ENCODE measurements at places on chromosomes 7 and 10.

- DNase-seq = peak; percentile 42
Observed at GRCh38 chr10:116947841-116948529, 57.0 kb downstream of the SHTN1 start.

DNA sequence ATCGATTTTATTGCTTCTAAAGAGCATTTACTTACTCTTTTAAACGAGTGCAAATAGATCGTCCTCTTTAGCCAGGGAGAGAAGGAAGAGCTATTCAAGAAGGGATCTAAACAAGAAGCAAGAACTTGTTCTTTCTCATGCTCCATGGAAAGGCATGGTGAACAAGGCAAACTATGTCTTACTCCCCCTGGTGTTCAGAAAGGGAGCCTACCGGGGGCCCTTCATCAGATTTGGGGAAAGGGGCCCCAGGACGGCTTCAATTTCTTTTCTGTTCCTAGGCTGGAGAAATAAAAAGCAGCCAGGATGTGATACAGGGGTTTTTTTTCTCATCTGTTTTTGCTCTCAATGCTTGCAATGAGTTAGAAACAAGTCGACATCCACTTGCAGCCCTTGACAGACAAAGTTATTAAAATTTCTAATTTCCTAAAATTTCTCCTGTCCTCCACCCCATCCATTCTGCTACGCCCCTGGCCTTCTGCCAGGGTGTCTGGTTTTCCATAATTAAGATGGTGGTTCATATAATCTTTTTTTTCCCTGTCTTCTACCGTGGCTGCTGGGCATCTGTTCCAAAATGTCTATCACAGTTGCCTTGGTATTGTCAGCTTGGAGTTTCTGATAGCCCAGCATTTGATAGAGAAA lies 214.4 kb downstream of the CREB5 start:
- DNase-seq = peak; percentile 67

DNA sequence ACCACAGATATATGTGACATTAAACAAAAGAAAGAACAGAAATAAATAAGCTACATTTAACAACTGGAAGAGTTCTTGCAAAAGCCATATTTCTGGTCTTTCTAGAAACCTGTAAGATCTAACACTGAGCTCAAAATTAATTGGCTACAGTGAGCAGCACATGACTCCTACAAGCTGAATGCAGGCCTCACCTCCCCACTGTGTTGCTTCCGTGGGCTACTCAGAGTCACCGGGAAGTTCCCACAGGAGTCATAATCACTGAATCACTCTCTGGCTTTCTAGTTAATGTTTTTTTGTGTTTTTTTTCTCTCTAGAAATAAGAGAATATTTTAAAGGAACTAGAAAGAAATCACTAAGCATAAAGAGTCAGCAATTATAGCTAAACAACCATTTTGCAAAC lies 10.2 kb upstream of the MRPS24 start:
- DNase-seq = no peak

GRCh38 chr10:110753462-110753861 lies 109.3 kb downstream of the RBM20 start:
- no peak for DNase-seq

- no peak for DNase-seq
Observed at GRCh38 chr10:14782691-14783363, 8.1 kb upstream of the FAM107B start.

DNA sequence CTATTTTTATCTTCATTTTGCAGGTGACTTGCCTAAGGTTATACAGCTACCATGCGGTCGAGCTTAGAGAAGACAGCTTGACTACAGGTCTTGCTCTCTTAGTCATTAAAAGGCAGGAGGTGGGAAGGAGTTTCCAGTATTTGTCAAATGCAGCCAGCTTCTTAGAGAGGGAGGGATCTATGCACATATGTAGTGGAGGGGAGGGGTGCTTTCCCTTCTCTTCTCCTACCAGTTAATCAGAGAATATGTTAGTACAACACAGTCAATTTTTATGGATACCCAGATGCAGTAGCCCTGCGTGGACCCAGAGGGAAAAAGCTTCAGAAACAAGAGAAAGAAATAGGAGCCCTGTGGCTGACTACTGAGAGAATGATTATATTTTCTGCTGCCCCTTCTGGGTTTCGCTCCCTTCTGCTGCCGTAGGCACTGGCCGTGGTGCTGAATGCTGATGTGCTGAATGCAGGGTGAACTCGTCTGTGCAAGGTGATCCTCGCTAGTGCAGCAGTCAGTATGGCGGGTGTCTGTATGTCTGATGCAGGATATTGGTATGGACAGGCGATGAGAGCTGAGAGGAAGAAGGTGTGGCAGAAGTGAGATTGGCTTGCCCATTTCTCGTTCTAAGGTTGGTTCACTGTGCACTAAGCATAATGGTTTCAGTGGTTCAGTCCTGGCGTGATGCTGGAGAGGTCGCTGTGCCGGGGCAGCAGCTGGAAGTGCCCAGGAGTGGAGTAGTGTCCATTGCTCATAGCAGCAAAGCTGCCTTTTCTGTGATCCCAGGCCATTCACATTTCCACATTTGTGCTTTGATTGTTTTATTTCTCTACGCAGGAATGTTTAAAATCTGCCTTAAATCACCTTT lies 189.2 kb upstream of the PODXL start:
- DNase-seq = peak; percentile 75

DNA sequence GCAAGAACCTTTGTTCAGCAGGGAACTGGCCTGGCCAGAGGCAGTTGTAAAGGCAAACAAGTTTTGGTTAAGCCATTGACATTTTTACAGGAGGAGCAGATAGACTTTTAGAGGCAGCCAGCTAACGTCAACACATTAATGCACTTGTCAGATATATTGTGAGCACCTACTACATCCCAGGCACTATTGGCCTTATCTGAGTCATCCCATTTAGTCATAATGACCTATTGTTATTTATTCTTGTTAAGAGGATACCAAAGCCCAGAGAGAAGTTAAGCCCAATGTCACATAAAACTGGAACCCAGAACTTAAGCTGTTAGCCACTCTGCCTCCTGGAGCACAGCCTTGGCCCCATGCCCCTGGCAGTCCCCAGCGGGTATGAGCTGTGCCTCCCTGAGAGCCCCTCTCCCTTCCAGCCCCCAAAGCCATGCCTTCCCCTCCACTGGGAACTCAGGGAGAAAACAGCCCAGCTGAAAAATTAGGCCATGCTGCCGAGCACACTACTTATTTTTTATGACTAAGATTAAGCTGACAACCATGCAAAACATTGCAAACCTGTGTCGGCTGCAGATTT lies 32.7 kb upstream of the TRIM8 start:
- DNase-seq = no peak

GRCh38 chr7:23093546-23093945 lies 12.0 kb upstream of the KLHL7 start:
- DNase-seq = no peak

DNA sequence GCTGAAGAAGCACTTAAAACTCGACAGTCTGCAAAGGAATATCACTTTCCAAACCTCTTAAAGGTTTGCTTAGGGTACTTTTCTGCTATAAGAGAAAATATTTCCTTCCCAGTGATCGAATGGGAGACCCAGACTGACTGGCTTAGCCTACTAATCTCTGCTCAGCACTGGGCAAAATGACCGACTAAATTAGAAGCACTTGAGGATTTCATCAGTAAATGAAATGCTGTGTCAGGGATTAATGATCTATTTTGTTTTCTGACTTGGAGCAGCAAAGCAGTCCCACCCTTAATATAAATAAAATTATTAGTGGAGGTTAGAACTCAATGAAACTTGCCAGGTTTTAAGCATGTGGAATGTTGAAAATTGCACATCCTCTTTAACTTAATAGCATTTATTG lies 411.6 kb downstream of the NEBL start:
- DNase-seq = no peak

DNA sequence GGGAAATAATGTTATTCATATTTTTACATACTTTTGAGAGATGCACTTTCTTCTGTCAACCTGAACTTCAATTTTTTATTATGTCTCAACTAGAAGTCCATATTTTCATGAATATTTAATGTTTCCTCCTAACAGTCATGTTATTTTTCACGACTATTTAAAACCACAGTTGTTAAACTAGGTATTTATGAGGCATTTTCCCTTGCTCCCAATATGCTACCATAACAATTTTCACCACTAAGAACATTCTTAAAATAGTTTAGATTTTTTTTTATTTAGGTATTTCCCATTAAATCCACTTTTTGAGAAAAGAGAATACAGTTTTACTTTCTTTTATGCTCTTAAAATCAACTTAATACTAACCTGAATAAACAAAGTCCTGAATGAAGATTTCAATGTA lies 89.4 kb downstream of the JAZF1 start:
- no peak for DNase-seq

DNA sequence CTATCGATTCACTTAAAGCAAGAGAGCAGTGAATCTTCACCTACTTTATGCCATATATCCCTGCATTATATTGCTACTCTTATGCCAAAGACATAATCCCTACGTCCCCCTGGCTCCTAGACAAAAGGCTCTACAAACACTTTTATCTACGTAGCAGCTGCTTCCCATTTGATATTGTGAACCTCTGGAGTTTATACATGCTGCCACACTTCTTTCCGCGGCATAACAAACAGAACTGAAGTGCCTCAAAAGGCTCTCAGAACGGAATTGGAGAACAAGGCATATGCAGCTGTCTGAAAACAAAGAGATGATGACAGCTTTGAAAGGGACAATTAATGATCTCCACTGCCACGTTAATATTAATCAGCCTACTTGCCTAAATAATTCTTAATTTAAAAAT lies 985.6 kb upstream of the LRRN3 start:
- DNase-seq = no peak

DNA sequence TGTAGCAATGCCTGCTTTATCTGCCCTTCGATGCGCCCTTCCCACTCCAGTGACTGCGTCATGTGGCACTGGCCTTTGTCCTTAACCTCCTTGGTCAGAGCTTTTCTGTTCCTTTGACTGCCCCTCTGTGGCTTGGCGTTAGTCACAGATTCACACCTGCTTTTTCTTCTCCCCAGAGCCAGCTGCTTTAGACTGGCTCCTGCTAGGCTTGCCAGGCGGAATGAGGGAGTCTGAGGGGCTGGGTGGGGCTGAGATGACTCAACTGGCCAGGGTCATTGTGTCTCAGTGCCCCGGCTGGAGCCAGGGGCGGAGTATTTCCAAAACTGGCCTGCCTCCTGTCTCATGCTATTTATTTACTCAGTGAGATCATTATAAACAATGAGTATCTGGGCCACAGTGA lies 194.1 kb downstream of the EMX2 start:
- DNase-seq = peak; percentile 36

- DNase-seq = no peak
Observed at GRCh38 chr10:44885710-44886109, 25.4 kb upstream of the TMEM72 start.

GRCh38 chr7:119783799-119784198 lies 489.2 kb upstream of the KCND2 start:
- peak; percentile 3 for DNase-seq

GRCh38 chr10:86226016-86226415 lies 140.6 kb downstream of the GRID1 start:
- DNase-seq = no peak

DNA sequence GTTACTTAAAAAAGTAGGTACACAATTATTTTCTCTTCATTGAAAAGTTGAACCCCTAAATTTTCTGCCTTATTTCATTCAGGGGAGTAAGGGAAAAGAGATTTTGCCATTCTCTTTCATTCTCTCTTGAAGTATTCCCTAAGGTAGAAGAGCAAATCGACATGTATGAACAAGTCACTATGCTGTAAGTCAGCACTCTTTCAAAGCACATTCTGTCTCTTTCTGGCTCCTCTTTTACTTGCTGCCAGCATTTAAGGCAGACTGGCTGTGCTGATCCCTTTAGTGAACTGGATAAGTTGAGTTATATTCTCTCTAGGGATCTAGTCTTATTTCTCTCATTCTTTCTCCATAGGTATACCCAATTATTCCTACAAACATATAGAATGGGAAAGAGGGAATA lies 222.3 kb upstream of the ZWINT start:
- DNase-seq = no peak

DNA sequence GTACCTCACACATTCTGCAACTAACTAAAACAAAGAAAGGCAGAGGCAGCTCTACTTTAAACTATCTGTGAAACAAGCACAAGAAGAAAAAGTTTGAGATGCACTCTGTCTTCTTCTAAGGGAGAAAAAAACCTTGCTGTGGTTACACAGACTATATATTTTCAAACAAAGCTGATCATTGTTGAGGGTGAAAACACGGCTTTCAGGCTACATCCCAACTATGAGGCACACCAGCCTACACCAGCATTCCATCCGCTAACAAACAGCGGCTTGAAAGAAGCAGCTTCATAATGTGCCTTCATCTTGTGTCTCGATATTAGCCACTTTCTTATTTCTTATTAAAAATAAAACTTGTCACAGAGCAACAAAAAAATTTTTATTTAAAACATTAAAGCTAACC lies 79.1 kb downstream of the USP6NL start:
- no peak for DNase-seq
